ENCODE measurements at places on chromosomes 11 and 22.

DNA sequence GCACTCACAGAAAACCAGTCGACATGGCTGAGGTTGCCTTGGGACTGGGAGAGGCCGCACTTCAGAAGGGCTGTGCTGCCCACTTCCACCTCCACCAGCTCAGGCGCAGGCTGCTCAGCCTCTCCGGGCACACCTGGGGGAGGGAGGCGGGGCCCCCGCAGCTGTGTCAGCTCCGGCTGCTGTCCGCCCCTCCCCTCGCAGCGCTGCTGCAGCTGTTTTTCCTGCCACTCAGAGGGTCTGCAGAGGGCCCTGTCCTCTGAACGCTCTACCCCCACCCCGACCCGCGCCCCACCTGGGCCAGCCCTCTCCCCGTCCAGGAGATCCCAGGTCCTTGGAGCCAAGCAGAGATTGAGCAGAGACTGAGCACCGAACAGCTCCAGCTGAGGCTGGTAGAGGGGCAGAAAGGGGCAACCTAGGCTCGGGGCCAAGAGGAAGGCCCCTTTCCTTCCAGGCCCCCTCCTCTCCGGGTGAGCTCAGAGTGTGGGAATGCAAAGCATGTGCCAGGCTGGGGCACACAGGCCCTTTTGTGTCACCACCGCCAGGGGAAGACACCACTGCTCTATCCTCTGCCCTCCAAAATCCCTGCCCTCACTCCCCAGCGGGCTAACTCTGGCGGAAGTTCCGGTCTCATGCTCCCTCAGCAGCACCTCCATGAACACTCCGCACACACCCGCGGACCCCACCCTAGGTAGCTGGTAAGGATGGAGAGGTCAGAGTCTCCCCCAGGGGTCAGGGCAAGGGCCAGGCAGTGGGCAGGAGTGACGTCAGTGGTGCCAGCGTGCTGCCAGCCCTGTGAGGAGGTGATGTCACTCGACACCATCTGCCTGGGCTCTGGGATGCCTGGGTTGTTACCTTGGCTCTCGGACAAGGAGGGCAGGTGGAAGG is 1.6 kb downstream of the MCAM start:
- DNase-seq: no peak

DNA sequence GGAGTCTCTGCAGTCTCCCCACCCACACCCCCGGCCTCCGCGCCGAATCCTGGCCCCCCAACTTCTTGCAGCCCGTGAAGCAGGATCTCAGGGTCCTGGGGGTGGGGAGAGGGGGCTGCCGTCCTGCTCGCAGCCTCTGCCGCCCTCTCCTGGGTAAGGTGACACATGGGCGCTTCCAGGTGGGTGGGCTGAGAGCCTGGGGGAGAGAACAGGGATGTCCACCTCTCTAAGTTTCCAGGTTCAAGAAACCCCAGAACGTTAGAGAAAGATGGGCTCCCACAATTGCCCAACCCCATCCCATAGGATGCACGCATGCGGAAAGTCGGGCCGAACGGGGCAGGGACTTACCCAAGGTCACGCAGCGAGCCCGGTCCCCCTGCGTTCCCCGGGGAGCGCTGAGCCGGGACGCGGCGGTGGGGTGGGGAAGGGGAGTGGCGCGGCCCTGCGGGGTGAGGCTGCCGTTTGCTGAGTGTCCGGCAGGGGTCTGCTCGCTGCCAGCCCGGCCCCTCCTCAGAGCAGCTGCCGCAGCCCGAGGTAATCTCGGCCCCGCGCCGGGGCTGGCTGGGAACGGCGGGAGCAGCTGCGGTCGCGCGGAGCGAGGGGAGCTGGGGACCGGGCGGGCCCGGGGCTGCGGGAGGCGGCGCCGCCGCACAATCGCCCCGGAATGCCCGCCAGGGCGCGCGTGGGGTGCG is 705 bp upstream of the CAPN1 start:
- peak; percentile 39 for DNase-seq

DNA sequence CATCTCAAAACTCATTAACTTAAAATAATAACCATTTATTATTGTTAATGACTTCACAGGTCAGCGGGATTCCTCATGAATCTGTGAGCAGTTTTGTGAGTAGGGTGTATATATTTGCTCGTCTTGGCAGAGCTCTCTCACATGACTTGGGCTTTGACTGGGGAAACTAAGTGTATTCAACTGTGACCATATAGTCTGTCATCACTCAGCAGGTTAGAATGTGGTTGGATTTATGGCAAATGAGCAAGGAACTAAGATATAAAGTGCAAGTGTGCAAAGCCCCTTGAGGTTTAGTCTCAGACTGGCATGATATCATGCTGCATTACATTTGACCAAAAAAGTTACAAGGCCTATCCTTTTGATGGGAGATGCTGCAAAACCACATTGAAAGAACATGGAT is 254.8 kb downstream of the CNTN5 start:
- no peak for DNase-seq

DNA sequence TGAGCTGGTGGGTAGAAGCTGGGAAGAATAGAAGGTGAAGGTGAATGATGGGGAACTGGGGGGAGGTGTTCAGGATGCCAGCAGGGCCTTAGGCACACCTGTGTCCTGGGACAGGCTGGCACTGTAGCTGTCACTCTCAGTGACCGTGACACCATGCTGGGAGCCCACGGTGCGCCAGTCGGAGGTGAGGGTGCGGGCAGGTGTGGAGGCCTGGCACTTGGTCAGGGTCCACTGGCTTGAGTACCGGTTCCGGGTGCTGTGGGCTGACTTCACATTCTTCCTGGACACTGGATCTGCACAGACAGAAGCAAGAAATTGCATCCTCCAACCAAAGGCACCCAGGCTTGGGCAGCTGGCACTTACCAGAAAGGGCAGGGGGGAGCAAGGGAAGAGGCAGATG is 103.8 kb downstream of the CEP164 start:
- no peak for DNase-seq

GRCh38 chr11:134656861-134657540 is 245.0 kb upstream of the B3GAT1 start:
- no peak for DNase-seq

GRCh38 chr22:17307566-17307965 is 61.7 kb upstream of the CECR2 start:
- no peak for DNase-seq

DNA sequence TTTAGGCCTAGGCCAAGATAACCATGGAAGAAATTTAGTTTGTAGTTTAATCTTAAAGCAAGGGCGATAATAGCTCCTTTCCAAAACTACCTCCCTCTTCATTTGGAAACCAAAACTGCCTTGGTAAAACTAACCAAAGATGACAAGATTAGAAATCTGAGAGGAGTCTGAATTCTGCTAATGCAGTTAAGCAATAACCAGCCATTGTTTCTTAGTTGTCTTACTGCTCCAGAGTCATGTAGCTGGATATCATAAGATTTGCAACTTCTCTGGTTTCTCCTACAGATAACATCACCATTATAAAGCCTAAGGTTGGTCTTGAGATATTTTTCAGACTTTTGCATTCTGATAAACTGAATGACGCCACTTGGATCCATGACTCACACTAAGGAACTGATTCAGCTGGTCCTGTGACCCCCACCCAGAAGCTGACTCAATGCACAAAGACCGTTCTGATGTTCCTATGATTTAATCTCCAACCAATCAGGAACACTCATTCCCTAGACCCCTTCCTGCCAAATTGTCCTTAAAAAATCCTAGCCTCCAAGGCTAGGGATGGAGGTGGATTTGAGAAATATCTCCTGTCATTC is 200.8 kb downstream of the LUZP2 start:
- DNase-seq: no peak

DNA sequence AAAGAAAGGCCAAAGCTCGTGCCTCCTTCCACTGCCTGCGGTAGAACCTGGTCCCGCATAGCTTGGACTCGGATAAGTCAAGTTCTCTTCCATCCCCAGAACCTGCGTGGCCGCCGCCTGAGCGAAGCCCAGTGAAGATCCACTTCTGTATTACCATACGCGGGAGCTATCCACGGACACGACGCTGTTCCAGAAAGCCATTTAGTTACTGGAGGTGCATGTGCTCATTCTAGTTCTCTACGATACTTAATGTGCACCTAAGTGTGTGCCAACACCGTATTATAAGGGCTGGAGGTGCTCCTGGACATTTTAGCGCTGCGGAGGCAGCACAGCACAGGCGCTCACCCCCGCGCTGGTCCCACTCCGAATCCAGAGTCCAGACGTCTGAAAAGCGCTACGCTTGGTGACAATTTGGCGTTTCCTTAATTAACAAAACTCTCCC is 1.4 kb downstream of the WT1 start:
- no peak for DNase-seq

- DNase-seq: no peak
Observed at GRCh38 chr22:33271390-33272161, 213.4 kb upstream of the SYN3 start.

DNA sequence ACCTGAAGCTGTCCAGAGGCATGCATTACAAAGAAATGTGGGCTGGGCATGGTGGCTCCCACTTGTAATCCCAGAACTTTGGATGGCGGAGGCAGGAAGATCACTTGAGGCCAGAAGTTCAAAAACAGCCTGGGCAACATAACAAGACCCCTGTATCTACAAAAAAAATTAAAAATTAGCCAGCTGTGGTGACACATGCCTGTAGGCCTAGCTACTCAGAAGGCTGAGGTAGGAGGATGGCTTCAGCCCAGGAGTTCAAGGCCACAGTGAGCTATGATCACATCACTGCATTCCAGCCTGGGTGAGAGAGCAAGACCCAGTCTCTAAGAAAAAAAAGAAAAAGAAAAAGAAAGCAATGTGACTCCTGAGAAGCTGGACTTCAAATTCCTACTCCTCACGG is 138.5 kb upstream of the HSD17B12 start:
- no peak for DNase-seq

GRCh38 chr11:65287601-65288000 is 25.8 kb downstream of the POLA2 start:
- no peak for DNase-seq

- no peak for DNase-seq
Observed at GRCh38 chr11:70556884-70557741, 158.8 kb downstream of the CTTN start.

DNA sequence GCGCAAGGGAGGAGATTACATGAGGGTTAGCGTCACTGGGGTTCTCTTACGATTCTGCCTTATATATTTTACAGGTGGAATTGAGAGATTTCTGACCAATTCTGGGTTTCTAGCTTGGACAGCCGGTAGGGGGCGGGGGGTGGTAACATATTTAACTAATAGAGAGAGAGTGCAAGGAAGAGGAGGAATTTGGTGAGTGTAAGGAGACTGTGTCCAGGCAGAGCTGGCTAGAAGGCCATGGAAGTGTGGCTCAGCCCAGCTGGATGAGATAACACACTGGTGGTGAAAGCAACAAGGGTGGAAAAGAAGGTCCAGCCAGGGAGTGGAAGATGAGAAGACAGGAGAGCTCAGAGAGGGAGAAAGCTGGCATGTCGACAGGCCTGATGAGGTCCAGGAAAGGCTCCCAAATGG is 56.5 kb downstream of the ST3GAL4 start:
- no peak for DNase-seq

DNA sequence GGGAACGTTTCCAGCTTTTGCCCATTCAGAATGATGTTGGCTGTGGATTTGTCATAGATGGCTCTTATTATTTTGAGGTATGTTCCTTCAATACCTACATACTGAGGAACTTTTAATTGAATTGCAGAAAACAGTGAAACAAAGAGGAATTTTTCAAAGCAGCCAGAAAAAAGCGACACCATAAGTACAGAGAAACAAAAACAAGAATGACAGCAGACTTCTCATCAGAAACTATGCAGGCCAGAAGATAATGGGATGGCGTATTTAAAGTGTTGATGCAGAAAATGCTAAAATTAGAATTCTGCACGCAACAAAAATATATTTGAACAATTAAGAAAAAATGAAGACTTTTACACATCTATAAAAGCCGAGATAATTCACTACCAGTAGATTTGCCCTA is 95.4 kb upstream of the TIMP3 start:
- DNase-seq: no peak

GRCh38 chr11:126318574-126319373 is 14.9 kb downstream of the DCPS start:
- no peak for DNase-seq

- DNase-seq: no peak
Observed at GRCh38 chr22:48173061-48173772, 1410.8 kb downstream of the TBC1D22A start.

DNA sequence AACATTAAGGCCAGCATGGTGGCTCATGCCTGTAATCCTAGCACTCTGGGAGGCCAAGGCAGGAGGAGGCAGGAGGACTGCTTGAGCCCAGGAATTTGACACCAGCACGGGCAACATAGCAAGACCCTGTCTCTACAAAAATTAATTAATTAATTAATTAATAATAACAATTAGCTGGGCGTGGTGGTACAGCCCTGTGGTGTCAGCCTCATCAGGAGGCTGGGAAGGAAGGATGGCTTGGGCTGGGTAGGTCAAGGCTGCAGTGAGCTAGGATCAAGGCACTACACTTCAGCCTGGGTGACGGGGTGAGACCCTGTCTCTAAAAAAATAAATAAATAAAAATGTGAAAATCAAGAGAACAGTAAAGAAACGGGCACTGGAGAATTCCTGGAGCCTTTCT is 1.4 kb downstream of the ARFGAP3 start:
- no peak for DNase-seq

GRCh38 chr11:114762408-114762807 is 84.1 kb downstream of the NXPE2 start:
- no peak for DNase-seq

GRCh38 chr11:5380740-5381342 is 2.8 kb upstream of the OR51M1 start:
- DNase-seq: no peak

DNA sequence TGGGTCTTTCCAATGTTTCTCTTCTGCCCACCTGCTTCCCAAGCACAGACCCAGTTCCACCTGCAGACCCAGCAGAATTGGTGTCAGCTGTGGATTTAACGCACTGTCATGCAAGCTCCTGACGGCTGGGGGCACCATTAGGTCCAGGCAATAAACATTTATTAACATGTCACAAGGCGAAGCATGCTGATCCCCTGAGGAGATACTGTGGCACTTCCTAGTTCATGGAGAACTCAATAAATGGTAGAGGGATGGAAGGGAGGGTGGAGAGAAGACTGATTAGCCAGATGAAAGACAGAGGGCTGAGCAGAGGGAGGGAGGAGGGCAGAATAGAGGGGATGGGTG is 68.3 kb upstream of the TSPAN18 start:
- DNase-seq: no peak

- DNase-seq: peak; percentile 12
Observed at GRCh38 chr22:32528984-32529982, 54.7 kb downstream of the FBXO7 start.

GRCh38 chr11:102456381-102456780 is 3.8 kb upstream of the TMEM123 start:
- DNase-seq: no peak
